ENCODE measurements at places on chromosomes 7 and 10. TPM values are rescaled to one million over a fixed set of nuclear protein-coding genes. Genes with fewer than 3 reads are reported as not detected.

TAS2R41 gene
- not detected for polyA plus RNA-seq

OR2A12 gene
- not detected for polyA plus RNA-seq

GTF2IRD1 gene
- 35.6 TPM for polyA plus RNA-seq

PRSS37 gene
- 1.6 TPM for polyA plus RNA-seq

CLRN3 gene
- 0.15 TPM for polyA plus RNA-seq

SPDYE18 gene
- polyA plus RNA-seq, result 1.1 TPM

TSPAN12 gene
- 45.9 TPM for polyA plus RNA-seq

GRK5 gene
- 52.3 TPM for polyA plus RNA-seq

Data from right lung (tissue), 10 donors.